ENCODE measurements at places on chromosomes 5 and 9.

DNA sequence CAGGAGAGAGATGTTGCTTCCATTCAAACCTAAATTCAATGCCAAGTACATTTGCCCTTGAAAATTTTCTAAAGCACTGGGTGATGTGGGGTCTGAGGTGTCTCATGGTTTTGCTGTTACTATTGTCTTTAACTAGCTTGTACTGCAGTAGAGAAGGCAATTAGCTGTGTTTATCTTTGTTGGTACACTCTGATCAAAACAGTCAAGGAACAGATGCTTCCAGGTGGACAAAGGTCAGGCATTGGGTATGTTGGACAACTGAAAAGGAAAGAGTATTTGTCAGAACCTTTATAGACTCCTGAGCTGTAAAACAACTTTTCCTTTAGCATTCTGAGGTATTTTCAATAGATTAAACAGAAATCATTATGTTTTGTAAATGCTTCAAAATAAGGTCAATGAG lies 2228.7 kb upstream of the WWC1 start:
- no peaks in the 10 kb centered on the region for H3K4me1 ChIP-seq

DNA sequence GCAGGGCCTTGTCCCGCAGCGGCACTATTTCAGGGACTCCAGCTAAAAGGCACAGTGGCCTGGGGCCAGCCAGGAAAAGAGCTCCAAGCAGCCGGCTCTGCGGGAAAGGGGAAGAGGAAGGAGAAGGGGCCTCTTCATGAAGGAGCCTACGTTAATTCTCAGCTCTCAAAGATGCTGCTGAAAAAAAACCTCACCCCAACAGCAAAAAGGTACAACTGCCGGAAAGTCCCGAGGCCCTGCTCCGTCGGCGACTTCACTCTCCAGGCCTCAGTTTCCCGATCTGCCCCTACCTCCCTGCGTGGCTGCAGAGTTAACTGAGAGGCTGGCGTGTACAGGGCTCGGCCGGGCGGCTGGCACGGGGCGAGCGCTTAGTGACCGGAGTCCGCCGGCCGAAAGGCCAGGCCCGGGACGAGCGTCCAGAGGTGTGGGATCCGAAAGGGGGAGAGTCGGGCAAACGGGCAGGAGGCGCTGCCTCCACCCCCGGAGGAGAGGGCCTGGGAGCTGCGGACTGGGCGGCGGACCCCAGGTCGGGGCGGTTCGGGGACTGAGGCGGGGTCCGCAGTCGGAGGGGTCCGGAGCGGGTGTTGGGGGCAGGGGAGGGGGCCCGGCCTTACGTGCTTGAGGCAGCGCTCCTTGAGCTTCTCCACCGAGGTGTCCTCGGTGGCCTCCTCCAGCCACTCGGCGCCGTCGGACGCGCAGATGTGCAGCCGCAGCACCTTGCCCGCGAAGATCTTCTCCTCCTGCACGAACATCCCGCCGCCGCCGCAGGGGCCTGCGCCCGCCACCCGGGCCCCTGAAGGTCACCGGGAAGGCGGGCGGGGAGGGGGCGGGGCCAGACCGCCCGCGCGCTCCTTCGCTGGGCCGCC lies 529 bp downstream of the UBAC1 start:
- peaks cover 21% of the 10 kb centered on the region for H3K4me1 ChIP-seq
- peak overlapping the region; percentile 82 for H3K4me3 ChIP-seq
- peak overlapping the region; percentile 83 for H3K27ac ChIP-seq
- no peaks in the 10 kb centered on the region for H3K36me3 ChIP-seq

GRCh38 chr9:132241483-132241839 lies 79.6 kb downstream of the NTNG2 start:
- peak overlapping the region; percentile 98 for H3K4me3 ChIP-seq
- peaks cover 7% of the 10 kb centered on the region for H3K27me3 ChIP-seq
- DNase-seq, result no peak
- H3K4me1 ChIP-seq, result peaks cover 22% of the 10 kb centered on the region
- H3K36me3 ChIP-seq, result peaks cover 2% of the 10 kb centered on the region

- H3K4me1 ChIP-seq, result peaks cover 28% of the 10 kb centered on the region
- DNase-seq, result no peak
- H3K36me3 ChIP-seq, result no peaks in the 10 kb centered on the region
- H3K27ac ChIP-seq, result no peak overlapping the region
These were observed 36.3 kb upstream of the STX17 start for GRCh38 chr9:99870126-99870525.

GRCh38 chr9:19154135-19154612 lies 26.9 kb upstream of the PLIN2 start:
- H3K27ac ChIP-seq, result no peak overlapping the region
- DNase-seq, result no peak
- H3K36me3 ChIP-seq, result no peaks in the 10 kb centered on the region
- H3K27me3 ChIP-seq, result no peaks in the 10 kb centered on the region
- H3K4me3 ChIP-seq, result no peak overlapping the region
- H3K4me1 ChIP-seq, result peaks cover 25% of the 10 kb centered on the region

DNA sequence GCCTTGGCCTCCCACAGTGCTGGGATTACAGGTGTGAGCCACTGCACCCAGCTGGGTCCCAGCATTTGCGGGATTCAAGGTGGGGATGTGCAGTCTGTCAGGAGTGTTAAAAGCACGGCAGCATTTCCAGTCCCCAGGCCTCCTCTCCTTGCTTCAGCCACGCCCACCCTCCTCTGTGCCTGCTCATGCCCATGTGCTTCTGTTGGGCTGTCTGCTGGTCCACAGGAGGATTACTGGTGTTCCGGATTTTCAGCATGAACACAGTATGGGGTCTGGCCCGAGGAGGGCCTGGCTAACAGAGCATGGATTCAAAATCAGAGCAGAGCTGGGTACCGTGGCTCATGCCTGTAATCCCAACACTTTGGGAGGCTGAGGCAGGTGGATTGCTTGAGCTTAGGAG lies 5.5 kb downstream of the ARRDC1 start:
- H3K4me3 ChIP-seq, result no peak overlapping the region
- peak overlapping the region; percentile 33 for H3K27ac ChIP-seq
- DNase-seq, result no peak
- H3K36me3 ChIP-seq, result peaks cover 9% of the 10 kb centered on the region
- peaks cover 29% of the 10 kb centered on the region for H3K4me1 ChIP-seq
- no peaks in the 10 kb centered on the region for H3K27me3 ChIP-seq

DNA sequence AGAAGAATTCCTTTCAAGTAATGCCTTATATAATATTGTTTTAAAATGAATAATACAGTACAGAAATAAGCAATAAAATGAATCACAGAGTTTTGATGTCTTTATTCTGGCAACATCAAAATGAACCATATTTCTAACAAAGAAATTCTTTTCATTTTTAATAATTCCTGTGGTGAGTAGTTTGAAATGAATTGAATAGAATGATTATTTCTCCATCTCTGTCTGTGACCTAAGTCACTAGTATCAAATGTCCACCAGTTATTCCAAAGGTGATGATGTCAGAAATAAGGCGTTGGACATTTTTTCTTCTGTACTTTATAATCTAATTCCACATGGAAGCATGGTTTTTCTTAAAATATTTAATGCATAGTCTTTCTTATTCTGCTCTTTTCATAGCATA lies 106.2 kb downstream of the ADAMTSL1 start:
- no peak overlapping the region for H3K27ac ChIP-seq
- DNase-seq, result no peak
- no peak overlapping the region for H3K4me3 ChIP-seq
- no peaks in the 10 kb centered on the region for H3K4me1 ChIP-seq

DNA sequence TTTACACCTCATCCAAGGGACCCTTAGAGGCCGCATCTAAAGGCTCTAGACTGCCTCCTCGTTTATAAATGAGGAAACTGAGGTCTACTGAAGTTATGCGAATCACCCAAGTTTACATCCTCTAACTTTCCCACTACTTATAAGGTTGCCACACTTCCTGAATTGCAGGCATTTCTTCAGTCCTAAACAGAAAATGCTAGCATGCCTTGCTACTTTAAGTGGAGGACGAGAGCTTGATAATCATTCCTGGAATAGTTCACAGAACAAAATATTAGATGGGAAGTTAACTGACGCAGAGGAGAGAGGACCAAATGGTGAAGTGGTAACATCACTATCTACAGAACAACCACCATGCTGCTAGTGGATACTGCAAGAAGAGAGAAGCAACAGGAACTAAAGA lies 85.8 kb downstream of the GNAQ start:
- peaks cover 42% of the 10 kb centered on the region for H3K4me1 ChIP-seq
- no peak overlapping the region for H3K4me3 ChIP-seq
- DNase-seq, result no peak
- H3K36me3 ChIP-seq, result peaks cover 7% of the 10 kb centered on the region
- H3K27ac ChIP-seq, result no peak overlapping the region

DNA sequence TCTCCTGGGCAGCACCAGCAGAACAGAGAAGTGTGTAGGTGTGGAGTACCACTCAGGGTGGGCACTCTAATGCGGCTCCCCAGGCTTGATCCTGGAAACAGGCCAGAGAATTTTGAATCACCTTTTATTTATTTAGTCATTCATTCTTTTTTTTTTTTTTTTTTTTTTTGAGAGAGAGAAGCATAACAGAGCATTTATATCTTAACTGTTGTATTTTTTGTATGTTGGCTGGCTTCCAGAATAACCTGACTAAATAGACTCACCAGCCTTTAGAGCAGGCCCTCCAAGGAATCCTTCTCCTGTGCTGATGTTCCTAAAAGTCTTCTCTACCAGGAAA lies 153.4 kb downstream of the PIK3R1 start:
- no peak for DNase-seq
- H3K4me3 ChIP-seq, result no peak overlapping the region
- H3K27me3 ChIP-seq, result no peaks in the 10 kb centered on the region
- H3K4me1 ChIP-seq, result peaks cover 44% of the 10 kb centered on the region
- H3K36me3 ChIP-seq, result peaks cover 15% of the 10 kb centered on the region

Data from activated CD4-positive, alpha-beta T cell treated with anti-CD3 and anti-CD28 coated beads, Interleukin-2, amount 10 ng/mL, durations not matched to agents 7 days and 5 days (primary cell).